HEK293T (cell line): ENCODE measurements at places on chromosomes 7 and 10.

- no peak for DNase-seq
Measured at GRCh38 chr7:11703829-11704228, 128.2 kb downstream of the THSD7A start.

DNA sequence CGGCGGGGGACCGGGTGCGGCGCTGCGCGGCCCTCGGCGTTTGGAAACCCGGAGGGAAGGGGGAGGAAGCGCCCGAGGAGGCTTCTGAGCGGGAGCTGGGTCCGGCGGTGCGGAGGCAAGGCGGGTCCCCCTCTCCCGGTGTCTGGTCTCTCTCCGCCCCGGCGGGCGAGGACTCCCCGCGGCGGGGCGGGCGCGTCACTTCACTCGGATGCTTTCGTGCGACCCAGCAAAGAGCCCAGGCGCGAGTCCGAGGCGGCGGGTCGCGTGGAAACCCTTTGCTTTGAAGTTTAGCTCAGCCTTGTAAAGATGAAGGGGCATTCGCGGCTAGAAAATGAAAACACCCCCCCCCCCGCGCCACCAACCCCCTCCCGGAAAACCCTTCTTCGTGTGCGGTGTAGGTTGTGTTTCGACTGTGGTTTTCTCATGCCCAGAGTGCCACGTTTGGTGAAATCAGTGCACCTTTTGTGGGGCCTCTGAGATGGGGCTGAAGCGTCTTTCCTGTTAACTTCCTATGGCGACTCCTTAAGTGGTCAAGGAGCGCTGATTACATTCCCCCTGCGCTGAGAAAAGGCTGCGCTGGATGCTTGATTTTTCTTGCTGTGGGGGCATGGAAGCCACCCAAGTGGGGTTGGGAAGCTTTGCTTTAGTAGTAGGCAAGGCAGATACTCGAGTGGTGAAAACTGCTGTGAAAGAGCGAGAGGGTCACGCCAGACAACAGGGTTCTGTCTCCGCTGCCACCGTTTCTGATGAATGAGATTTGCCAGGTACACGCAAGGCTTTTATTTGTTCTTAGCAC, 876 bp downstream of the GNAI1 start:
- peak; percentile 37 for DNase-seq

DNA sequence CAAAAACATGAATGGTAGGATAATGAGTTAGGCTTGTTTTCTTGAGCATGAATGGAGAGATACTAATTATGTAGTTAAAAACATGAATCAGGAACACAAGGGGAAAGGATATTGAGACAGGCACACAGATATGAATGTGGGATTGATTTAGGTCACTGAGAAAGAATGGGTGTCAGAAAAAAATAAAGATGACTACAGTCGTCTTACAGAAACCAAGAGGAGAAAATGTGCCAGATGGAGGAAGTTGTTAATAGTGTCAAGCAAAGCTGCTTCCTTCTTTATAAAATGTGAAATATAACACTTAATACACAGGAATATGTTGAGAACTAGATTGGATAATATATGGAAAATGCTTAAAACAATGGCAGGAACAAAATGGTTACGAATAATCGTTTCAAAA, 173.3 kb upstream of the BET1 start:
- no peak for DNase-seq

DNA sequence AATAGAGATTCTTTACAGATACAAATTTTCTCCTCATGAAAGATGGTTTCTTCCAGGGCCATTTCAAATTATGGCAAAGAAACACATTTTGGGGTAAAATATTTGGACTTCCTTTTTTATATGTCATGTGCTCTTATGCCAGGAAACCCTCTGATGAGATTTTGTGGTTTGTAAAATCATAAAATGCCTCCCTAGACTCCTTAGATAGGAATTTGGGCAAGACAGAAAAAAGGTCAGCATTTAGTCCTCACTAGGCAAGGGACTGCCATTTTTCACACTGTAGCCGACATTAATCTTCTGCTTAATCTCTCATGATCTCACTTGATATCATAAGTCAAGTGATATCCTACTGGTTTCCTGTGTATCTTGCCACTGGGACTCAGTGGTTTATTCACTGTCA, 286.4 kb downstream of the ARHGAP12 start:
- no peak for DNase-seq

DNA sequence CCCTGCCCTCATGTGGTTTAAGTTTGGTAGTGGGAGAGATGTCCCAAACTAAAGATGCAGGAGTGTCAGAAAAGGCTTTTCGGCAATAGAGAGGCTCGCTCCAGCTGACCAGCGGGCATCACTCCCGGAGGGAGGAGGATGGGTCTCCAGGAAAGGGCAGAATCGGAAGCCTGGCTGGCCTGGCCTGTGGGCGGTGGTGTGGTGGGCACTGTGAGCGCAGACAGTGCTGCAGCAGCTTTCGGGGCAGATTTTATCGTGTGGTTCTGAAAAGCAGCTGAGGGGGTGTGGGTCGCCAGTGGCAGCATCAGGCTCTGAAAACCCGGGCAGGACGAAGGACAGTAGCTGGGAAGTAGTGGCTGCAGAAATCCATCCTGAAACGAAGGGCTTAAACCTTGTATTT, 12.8 kb downstream of the BNIP3 start:
- DNase-seq, result no peak

GRCh38 chr7:131970602-131971001, 414.2 kb upstream of the PODXL start:
- no peak for DNase-seq

DNA sequence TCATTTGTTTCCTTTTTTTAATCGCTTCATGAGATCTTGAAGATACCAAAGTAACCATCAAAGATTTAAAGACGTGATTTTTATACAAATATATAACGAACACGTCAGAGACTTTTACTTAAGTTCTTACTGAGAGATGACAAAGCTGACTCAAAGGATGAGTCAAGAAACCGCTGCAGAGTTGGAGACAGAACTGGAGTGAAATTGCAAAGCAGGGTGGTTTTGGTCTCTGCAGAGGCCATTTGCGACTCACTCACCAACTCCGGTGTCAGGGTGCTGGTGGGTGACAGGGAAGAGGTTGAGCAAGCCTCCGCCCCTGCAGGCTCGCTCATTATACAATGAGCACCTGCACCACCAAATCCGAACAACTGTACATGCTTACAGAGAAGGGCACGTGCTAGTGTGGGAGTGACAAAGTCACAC, 75.2 kb downstream of the DNAJB6 start:
- no peak for DNase-seq

- DNase-seq, result no peak
Measured at GRCh38 chr10:79023240-79024162, 45.3 kb upstream of the ZMIZ1 start.

DNA sequence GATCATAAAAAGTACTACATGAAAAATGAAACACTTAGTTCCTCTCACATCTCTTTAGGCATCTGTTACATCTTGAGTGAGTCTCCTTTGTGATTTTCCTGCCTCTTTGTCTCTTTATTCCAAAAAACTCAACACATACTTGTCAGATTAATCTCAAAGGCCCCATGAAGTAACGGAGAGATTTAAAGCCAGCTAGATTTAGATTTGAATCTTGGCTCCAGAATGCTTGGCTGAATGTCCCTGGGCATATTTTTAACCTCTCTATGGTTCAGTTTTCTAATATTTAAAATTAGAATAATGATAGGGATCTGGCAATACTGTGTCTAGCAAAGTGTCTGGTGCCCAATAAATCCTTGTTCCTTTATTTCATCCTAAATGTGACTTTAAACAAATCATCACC, 140.0 kb downstream of the DGKB start:
- DNase-seq, result no peak

GRCh38 chr10:24446739-24447138, 237.8 kb downstream of the KIAA1217 start:
- DNase-seq, result no peak

DNA sequence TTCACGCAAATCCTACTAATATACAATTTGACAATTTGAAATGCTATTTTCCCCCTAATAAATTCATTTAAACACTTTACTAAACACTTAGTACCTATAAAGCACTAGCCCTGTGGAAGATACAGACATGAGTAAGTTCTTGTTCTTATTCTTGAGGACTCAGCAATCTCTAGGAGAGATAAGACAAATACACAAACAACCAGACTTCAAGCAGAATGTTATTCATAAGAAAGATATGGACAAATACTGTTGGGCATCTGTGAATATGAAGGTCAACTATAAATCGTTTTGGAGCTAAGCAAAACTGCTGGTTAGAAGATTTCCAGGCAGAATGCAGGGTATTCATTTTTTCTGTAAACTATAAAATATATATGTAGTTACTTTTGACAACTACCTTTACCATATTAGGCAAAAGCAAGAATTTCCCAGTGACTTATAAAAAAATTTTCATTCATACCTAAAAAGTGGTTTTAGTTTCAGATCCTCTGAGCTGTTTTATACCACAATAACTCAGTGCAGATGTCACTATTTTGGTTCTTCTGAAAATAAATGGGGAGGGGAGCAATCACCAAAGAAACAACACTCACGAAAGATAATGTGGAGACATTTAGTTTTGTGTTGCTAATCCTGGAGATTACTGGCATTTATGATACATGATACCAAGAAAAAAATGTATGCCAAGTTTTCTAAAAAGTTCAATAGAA, 3.8 kb downstream of the VPS41 start:
- DNase-seq, result no peak

GRCh38 chr10:101478956-101479355, 109.1 kb downstream of the POLL start:
- DNase-seq, result no peak

- DNase-seq, result peak; percentile 57
Measured at GRCh38 chr10:95391581-95392216, 100.9 kb upstream of the PDLIM1 start.

- no peak for DNase-seq
Measured at GRCh38 chr10:86962981-86963310, 4.5 kb downstream of the SNCG start.

DNA sequence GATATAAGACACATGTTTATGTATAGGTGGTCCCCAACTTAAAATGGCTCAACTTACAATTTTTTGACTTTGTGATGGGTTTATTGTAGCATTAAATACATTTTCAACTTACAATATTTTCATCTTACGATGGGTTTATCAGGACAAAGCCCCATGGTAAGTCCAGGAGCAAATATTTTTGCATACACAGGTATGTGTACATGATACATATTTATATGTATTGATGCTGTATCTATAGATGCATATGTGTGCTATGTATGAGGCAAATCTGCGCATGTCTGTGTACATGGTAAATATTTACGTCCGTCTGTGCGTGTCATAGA, 664 bp upstream of the UBE3C start:
- no peak for DNase-seq

GRCh38 chr10:123888751-123889150, 2.9 kb downstream of the CPXM2 start:
- no peak for DNase-seq
